Glutamatergic neuron (in vitro differentiated cells): ENCODE measurements at places on chromosomes 1 and 21.

DNA sequence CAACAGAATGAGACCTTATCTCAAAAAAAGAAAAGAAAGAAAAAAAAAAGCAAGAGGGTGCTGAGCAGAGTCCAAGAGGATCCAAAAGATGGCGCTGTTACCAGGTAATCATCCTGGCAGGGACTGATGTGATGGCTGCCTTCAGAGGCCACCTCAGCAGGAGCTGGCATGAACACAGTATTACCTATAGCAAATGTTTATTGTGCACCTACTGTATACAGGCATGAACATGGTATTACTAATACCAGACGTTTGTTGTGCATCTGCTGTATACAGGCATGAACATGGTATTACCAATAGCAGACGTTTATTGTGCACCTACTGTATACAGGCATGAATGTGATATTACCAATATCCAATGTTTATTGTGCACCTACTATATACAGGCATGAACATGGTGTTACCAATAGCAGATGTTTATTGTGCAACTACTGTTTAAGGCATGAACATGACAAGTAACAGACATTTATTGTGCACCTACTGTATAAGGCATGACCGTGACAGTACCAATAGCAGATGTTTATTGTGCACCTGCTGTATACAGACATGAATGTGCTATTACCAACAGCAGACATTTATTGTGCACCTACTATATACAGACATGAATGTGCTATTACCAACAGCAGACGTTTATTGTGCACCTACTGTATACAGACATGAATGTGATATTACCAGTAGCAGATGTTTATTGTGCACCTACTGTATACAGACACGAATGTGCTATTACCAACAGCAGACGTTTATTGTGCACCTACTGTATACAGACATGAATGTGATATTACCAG, 115.1 kb upstream of the TMEM51 start:
- no peak overlapping the region for H3K27ac ChIP-seq
- H3K4me1 ChIP-seq, result no peaks in the 10 kb centered on the region
- H3K27me3 ChIP-seq, result no peaks in the 10 kb centered on the region
- no peak overlapping the region for H3K4me3 ChIP-seq

DNA sequence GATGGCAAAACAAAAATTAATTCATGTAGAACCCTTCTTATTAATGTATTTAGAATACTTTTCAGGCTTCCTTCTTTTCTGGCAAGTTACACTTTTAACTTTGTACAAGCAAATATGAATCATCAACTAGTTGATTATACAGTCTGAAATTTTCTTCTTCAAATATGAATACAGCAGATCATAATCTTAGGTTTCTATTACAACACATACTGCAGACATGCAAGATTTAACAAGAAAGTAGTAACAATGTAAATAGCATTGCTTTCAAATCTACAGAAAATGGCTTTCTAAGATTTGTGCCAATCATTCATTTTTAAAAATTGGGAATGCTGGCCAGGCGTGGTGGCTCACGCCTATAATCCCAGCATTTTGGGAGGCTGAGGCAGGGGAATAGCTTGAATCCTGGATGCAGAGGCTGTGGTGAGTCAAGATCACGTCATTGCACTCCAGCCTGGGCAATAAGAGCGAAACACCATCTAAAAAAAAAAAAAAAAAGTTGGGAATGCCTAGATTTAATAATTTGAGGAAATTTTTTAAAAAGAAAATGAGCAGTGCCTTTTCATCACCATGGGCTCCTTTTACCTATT, 68.4 kb upstream of the DPYD start:
- no peak overlapping the region for H3K27ac ChIP-seq

- peaks cover 2% of the 10 kb centered on the region for H3K27me3 ChIP-seq
- H3K4me1 ChIP-seq, result peaks cover 2% of the 10 kb centered on the region
- no peaks in the 10 kb centered on the region for H3K36me3 ChIP-seq
- DNase-seq, result no peak
These were observed 5.8 kb upstream of the FNBP1L start for GRCh38 chr1:93442008-93442666.

DNA sequence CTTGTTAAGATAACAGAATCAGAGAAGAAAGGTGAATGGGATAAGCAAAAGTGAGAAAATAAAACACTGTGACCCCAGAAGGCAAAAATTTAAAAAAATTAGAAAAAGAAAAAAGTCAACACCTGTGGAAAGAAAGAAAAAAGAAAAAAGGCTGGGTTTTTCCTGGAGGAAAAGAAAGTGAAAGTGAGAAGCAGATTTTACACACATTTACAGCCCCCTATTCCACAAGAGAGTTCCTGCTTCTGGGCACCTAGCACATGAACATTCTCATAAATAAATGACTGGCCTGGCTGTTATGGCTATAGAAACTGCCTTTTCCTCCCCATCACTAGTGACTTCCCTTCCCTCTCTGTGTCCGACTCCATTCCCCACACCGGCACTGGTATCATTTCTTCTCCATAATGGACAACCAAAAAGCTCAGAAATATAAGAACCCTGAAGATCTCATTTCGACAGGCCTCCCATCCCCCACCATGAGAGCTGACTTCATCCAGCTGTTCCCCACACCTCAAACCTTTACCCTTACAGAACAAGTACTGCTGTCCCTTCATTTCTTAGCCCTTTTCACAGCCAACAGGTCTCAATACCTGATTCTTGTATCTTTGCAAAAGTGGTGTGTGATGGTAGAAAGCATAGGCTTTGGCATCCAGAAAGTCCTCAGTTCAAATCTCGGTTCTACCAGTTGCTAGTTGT, 12.6 kb downstream of the MTF1 start:
- H3K27me3 ChIP-seq, result peaks cover 1% of the 10 kb centered on the region
- no peaks in the 10 kb centered on the region for H3K4me1 ChIP-seq
